ENCODE measurements at places on chromosomes 2 and 18. TPM values are rescaled to one million over a fixed set of nuclear protein-coding genes. Genes with fewer than 3 reads are reported as not detected.

NEURL3 gene
- 0.25 TPM for polyA plus RNA-seq

BOLL gene
- 4.5 TPM for polyA plus RNA-seq

KRTCAP3 gene
- 3.0 TPM for polyA plus RNA-seq

GALNT14 gene
- 5.2 TPM for polyA plus RNA-seq

POMC gene
- 1.5 TPM for polyA plus RNA-seq

LIPG gene
- 4.6 TPM for polyA plus RNA-seq

ACVR1C gene
- 0.11 TPM for polyA plus RNA-seq

GPR35 gene
- polyA plus RNA-seq, result 1.2 TPM

ABCG8 gene
- polyA plus RNA-seq, result 0.05 TPM

C2orf80 gene
- not detected for polyA plus RNA-seq

GCG gene
- polyA plus RNA-seq, result 34.8 TPM

SULT1C4 gene
- polyA plus RNA-seq, result 23.3 TPM

DCTN1 gene
- 83.3 TPM for polyA plus RNA-seq

ZBTB7C gene
- polyA plus RNA-seq, result 3.8 TPM

ANKRD44 gene
- polyA plus RNA-seq, result 28.9 TPM
